Activated CD4-positive, alpha-beta T cell treated with anti-CD3 and anti-CD28 coated beads for 36 hours (primary cell): ENCODE measurements at places on chromosomes 3 and 15. TPM values are rescaled to one million over a fixed set of nuclear protein-coding genes. Genes with fewer than 3 reads are reported as not detected.

Gene SLC38A3
- 0.12 TPM for total RNA-seq

Gene SCG5
- total RNA-seq = 0.91 TPM

Gene GP5
- total RNA-seq = 0.39 TPM

Gene MAGI1
- 0.18 TPM for total RNA-seq

Gene MUC20
- total RNA-seq = 0.30 TPM

Gene CORO2B
- 0.09 TPM for total RNA-seq
